CD4-positive, CD25-positive, alpha-beta regulatory T cell (primary cell): ENCODE measurements at places on chromosomes 4 and X.

- DNase-seq = no peak
These were observed 2.2 kb downstream of the PCDH10 start for GRCh38 chr4:133151341-133151690.

GRCh38 chr4:84938316-84938715 is 28.2 kb downstream of the WDFY3 start:
- no peak for DNase-seq

DNA sequence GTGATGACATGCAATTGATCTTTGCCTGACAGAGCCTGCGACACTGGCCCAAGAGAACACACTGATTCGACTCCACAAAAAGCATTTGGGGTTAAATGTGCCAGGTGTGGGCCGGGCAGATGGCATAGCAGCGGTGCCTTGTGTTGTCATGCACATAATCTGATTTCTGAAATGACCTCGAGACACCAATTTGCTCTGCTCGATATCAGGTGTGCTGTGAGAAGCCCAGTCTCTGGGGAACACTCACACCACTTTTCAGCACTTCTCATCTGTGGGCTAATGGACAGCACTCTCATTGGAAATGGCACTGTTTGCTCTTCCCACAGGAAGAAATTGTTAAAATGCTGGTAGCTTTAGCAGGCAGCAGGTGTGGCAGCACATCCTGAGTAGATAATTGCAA is 738.3 kb upstream of the TENM3 start:
- DNase-seq = no peak

DNA sequence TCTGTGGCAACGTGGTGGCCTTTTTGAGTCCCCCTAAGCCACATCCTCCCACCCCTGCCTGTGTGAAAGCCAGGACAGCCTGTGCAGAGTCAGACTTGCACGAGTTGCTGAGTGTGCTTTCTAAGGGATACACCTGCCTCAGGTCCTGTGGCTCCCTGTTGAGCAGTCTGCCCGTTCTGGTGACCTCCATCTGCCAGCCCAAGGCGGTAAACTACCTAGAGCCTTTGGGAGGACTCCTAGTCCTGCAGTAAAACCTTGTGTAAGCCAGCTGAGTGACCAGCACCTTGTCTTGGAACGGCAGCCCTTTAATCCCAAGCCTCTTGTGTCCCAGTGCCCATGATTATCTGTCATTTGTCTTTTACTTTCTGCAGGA is 69.3 kb downstream of the NBDY start:
- DNase-seq = no peak
